CD4-positive, alpha-beta T cell treated with Interleukin-17A for 4 hours (primary cell): ENCODE measurements at places on chromosomes 3 and 15.

DNA sequence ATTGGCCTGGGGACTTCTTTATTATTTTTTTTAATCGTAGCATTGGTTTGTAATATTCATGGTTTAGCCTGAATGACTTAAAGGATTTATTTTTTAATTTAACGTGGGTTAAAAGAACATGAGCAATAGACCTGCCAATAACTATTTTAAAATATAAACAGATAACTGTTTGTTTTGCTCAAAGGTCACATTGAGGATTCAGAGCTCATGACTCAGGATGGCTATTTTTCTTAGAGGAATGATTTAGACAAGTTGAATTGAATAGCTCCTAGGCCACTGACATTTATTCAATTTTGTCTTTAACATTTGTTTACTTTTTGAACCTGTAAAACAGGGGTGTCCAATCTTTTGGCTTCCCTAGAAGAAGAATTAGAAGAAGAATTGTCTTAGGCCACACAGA, 68.5 kb downstream of the ITPR1 start:
- no peak for DNase-seq

- no peak for DNase-seq
These were observed 214.9 kb upstream of the NR2F2 start for GRCh38 chr15:96115642-96116041.

- no peak for DNase-seq
These were observed 99.9 kb upstream of the PLSCR4 start for GRCh38 chr3:146350852-146351251.

GRCh38 chr3:29382409-29382808, 101.5 kb downstream of the RBMS3 start:
- no peak for DNase-seq

- no peak for DNase-seq
These were observed 241.4 kb downstream of the ISL2 start for GRCh38 chr15:76577879-76578512.

- DNase-seq, result no peak
These were observed 1.7 kb downstream of the IP6K2 start for GRCh38 chr3:48715174-48715800.

DNA sequence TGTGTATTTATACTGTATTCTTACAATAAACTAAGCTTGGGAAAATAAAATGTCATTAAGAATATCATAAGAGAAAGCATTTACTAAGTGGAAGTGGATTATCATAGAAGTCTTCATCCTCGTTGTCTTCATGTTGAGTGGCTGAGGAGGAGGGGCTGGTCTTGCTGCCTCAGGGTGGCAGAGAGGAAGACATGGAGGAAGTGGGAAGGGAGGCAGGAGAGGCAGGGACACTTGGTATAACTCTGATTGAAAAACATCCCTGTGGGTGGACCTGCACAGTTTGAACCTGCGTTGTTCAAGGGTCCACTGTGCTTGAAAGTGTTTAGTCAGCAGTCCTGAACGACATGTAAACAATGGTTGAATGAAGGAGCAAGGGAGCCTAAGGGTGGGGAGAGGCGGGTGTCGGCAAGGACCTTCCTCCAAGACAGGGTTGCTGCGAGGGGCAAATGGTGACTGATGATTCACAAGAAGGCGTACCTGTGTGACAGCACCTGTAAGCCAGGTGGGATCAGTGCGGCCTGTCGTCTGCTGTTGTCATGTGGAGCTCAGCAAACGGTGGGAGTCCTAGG, 103.8 kb upstream of the KLF13 start:
- no peak for DNase-seq

GRCh38 chr3:138023754-138024153, 13.8 kb downstream of the CLDN18 start:
- no peak for DNase-seq

DNA sequence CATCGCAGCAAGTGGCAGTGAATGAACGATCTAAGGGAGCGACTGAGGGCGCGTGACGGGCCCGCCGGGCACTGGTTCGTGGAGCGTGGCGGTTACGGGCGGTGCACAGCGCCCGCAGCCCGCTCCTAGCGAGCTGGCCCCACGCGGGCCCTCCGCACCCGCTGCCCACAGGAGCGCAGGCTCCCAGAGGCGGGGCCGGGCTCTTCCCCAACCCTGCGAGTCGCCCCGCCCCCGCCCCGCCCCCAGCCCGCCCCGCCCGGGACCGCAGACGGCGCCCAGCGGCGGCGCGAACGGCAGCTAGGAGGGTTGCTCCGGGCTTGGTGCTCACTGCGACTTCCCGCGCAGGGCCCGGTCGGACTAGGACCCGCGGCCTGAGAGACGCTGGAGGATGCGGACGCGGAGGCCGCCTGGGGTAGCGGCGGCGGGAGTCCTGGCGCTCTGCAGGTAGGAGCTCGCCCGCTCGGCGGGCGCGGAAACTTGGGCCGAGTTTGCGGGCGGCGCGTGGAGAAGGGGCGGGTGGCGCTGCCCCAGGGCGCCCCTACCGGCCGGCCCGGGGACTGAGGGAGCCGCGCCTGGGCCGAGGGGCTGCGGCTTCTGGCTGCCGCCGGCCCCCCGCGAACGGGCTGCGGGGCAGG, at the start of gene C15orf39:
Gene C15orf39, plus strand, starts transcription at position 267 of the 635 bp plus-strand sequence. CDS start 4,167 bp downstream, outside the sequence.
- DNase-seq, result peak; percentile 91

DNA sequence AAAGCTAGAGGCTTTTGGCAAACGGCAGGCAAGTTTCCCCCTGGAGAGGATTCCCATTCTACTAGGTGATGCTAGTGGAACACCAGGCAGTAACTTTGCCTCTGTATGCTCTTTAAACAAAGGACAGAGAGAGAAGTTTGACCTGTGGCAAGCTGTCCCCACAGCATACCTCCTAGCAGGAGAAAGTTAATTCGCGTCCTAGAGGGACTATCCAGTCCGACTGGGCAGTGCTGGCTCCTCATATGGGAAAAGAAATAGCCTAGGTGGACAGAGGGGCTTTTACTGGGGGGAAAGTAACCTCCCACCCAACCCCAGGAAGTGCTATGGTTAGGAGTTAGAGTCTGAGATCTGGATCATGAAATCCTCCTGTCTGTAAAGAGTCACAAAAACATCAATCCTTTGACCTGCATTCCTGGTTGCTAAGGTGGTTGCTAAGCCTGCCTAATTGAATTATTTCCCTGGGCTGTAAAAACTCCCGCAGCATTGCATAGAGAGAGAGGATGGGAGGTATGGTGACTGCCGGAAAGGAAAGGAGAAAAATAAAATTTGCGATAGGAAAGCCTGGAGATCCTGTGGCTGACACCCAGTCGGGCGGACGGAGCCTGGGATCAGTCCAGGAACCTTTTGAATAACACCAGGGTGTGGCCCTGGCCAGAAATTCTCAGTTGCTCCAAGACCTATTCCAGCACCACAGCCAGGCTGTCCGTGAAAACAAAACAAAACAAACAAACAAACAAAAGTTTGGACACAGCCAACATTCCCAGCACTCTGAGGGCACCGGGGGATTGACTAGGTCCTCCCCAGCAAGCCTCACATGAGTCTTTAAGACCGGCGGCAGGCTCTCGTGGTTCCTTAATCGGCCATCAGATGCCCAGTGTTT, 67.7 kb upstream of the ATP11B start:
- no peak for DNase-seq

GRCh38 chr3:11844891-11845290, 1.8 kb downstream of the TAMM41 start:
- no peak for DNase-seq

DNA sequence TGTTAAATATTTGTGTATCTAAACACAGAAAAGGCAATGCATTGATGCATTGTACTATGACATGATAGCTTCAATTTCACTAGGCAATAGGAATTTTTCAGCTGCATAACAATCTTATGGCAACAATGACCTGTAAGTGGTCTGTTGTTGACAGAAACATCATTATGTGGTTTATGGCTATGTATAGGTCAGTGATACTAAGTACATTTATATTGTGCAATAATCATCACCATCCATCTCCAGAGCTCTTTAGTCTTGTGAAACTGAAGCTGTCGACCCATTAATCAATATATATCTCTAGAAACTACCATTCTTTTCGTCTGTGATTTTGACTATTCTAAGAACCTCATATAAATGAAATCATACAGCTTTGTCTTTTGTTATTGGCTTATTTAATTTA, 200.1 kb upstream of the ZNF717 start:
- DNase-seq, result no peak

- peak; percentile 53 for DNase-seq
These were observed 27.2 kb downstream of the INTS14 start for GRCh38 chr15:65583701-65584100.

- no peak for DNase-seq
These were observed 23.0 kb downstream of the TKT start for GRCh38 chr3:53232641-53233377.

DNA sequence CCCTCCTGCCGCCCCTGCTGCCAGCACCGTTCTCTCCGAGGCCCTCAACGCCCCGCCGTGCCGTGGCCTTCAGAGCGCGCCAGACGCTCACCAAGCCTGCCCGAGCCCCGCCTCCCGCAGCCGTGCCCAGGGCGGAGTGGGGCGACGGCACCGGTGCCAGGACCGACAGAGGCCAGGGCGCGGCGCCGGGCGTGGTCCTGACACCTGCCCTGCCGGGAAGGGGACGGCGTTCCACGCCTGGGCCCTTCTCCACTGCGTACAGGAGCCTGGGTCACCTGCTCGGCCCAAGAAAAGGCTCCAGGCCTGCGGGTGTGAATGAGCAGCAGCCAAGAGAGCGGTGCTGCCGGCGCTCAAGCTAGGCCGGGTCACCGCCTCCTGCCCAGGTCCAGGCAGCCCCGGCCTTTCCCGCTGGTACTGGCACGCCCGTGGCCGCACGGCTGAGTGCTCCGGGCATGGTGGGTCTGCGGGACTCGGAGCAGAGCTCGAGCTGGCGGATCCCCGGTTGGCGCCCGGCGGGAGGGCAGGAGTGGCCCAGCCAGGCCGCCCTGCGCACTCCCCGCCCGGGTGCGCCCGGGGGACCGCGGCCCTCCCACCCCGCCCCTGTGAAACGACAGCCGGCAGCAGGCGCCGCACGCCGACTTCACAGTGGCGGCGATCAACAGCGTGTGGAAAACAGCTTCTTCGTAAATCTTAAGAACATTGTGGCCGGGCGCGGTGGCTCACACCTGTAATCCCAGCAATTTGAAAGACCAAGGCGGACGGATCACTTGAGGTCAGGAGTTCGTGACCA, 4.2 kb downstream of the OCA2 start:
- DNase-seq, result peak; percentile 34

DNA sequence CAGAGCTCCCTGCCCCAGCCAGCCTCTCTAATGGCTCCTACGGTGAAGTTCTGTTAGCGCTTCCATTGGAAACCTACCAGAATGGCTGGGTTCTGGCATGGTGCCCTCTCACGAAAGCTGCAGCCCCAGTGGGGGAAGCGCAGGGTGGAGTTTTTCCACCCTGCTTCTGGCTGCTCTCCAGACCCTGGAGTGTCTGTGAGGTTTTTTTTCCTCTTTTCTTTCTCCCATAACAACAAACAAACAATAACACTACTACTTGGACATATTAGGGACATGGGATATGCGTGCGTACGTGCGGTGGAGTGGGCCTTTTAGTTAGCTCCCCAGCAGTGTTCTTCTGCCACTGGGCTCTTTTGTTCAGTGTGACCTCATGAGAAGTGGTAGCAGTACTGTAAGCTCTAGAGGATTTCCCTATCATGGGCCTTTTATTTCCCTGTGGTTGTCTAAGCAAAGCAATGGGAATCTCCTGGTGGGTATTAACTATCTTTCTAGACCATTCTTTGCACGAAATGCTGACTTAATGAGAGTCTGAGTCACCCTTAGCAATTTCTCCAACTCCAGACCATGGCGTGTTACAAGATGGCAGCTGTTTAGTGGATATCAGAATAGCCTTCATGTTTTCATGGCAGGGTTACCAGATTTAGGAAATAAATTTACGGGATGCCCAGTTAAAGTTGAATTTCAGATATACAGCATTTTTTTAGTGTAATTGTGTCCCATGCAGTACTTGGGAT, 161.9 kb downstream of the FNDC3B start:
- DNase-seq, result no peak

DNA sequence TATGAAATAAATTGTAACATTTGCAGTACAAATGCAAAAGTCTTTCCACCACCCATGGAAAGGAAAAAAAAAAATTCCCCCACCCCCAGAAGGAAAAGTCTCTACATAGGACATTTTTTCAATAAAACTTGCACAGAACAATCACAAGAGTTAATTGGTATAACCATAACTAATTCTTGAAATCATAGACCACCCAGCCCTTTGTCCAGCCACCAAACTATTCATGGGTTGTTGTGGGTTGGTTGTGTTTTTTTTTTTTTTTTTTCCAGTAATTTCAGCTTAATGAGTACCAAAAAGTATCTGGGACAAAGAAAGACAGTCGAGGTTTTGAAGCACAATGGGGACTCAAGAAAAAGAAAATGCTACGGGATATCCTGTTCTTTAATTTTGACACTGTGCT, 355.0 kb upstream of the ROBO2 start:
- no peak for DNase-seq

GRCh38 chr3:120432150-120432860, 18.5 kb downstream of the FSTL1 start:
- no peak for DNase-seq

GRCh38 chr15:28896951-28897350, 11.2 kb downstream of the APBA2 start:
- no peak for DNase-seq

DNA sequence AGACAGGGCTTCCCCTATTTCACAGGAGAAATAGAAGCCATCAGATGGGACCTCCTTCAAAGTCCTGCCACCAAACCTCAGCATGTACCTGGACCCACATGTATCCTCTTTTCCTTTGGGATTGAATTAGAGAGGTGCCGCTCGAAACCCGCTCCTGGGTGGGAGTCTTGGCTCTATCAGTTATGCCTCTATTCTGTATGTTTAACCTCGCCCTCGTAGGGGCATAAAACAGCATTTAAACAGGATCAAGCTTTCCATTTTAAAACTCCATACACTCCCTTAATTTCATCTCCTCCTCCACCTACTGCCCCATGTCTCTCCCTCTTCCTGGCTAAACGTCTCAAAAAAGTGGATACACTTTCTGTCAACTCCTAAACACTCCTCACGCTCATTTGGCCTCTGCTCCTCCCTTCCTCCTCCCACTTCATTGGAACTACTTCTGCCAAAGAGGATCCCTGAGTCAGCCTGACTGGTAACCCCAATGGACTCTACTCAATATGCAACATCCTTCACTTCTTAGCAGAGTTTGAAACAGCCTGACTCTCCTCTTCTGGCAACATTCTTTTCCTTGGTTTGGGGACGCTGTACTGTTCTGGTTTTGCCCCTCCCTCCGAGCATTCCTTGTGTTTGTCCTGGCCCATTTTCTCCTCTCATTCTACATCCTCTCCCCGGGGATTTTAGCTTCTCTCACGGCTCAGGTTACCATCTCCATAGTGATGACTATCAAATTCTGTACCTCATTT, 23.0 kb upstream of the MUC20 start:
- DNase-seq, result no peak
